ENCODE measurements at places on chromosomes 2 and 18.

DNA sequence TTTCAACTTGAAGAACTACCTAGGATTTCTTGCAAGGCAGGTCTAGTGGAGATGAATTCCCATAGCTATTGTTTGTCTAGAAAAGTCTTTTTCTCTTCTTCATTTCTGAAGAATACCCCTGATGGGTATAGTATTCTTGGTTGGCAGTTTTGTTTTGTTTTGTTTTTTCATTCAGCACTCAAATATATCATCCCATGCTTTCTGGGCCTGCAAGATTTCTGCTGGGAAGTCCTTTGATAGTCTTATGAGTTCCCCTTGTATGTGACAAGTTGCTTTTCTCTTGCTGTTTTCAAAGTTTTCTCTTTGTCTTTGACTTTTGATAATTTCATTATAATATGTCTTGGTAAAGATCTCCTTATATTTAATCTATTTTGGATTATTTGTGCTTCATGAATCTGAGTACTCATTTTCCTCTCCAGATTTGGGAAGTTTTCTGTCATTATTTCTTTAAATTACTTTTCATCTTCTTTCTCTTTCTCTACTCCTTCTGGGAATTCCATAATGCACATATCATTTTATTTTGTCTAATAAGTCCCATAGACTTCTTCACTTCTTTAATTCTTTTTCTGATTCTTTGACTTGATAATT lies 101.5 kb downstream of the DSC3 start:
- DNase-seq: no peak

DNA sequence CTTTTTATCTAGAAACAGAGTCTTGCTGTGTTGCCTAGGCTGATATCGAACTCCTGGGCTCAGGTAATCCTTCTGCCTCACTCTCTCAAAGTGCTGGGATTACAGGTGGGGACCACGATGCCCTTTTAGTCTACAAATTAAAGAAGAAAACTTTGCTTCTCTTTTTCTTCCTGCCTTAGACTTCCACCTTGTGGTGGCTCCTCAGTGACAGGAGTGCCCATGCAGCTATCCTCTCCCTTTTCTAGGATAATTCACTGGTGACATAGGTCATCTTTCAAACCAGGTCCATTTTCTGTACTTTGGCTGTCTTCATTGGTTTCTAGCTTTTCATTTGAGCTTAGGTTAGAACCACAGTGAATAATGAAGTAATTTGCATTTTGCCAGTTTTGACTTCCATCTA lies 13.6 kb downstream of the DCAF17 start:
- no peak for DNase-seq

DNA sequence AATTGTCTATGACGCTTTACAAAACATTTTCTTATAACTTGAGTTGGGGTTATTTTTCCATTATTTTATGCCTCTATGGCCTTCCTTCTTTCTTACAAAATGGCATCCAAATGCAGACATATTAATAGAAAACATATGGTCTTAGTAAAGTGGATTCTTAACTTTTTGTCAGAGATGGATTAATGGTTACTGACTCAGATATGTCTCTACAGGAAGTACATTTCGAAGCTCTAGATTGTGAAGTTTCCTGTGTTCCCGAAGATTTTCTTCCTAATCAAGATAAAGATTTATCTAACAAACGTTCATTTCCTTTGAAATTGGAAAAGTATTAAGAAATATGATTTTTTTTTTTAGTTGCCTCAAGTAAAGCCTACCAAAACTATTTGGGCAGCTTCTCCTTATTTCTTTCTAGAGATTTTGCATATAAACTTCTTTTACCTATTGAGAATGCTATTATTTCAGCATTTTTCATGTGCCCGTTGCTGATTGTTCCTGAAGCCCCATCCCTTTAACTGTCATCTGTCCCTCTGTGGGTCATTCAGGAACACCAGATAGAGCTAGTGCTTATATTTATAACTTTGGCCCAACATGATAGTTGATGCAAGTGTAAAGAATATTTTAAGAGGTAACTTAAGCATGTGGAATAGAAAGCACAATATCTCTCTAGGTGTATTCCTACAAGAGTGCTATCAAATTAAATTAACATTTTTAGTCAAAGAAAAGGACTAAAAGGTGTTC lies 498.0 kb downstream of the CCDC85A start:
- no peak for DNase-seq

DNA sequence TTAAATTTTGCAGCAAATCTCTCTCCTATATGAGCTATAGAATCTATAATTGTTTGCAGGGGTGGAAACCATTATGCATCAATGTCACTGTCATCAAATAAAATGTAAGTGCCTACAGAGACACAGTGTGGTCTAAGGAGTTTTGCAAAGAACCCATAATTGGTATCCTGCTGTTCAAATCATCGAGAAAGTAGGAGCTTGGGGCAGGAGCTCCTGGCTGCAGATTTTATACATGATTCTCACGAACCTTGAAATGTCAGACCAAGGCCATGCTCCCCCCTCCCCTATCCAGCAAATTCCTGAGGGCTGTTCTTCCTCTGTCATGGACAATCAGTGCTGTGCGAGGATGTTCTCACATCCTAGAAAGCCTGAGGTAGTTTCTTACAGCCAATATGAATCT lies 119.5 kb upstream of the CYRIA start:
- no peak for DNase-seq

- no peak for DNase-seq
Observed at GRCh38 chr18:58682429-58683069, 11.3 kb downstream of the MALT1 start.

DNA sequence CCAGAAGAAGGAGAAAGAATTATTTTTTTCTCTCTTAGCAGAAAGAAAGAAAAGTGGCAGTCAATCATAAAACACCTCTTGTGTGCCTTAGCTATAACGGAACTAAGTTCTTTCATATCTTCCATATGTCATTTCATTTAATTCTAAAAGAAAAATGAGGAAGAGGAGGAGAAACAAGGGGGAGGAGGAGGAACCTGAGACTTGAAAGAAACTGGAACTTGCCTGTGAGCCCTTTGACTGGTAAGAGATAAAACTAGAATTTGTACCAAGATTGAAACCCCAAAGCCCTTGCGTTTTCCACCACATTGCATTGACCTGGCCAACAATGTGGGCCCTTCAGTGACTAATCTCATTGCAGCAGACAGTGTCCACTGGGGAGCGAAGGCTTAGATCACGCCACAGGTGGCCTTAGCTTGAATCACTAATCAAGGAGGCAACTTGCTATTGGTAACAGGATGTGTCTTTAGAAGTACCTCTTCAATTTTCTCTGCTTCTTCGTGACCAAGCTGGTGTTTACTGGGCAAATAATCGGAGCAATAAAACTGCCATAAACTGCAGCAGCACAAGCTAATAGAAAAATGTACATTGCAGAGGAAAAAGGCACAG lies 307.9 kb downstream of the CLIP4 start:
- no peak for DNase-seq

DNA sequence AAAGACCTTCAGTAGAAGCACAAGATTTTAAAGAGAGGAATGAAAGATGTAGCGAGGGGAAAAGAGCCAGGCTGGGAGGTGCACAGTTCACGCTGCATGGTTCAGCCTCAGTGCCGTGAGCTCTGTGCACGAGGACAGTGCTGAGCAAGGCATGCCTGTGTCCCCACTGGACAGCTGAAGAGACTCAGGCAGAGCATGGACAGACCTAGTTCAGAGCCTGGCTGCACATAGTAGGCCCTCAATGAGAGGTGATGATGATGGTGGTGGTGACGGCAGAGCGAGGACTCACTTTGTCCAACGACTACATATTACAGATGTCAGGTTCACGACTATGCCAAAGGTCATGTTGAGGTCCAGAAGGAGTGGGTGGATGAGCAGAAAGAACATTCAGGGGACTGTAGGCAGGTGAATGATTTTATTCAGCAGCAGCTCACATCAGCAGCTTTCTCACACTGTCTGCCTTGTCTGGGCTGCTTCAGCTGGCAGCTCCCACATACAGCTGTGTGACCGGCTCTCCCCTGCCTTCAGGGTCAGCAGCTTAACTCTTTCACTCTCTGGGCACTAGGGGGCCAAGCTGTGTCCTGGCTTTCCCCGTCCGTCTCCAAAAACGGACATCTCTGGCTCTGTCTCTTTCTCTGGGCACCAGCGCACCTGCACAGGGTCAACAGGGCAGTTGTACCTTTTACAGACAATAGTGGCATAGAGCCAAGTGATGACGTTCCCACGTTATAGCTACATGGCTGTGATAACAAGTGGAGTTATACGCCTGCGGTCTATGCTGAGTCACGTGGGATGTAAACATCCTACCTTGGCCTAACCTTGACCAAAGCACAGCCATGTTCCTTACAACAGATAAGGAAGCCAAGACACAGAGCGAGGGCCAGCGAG lies 128.8 kb upstream of the MSH6 start:
- no peak for DNase-seq

GRCh38 chr2:163602196-163602595 lies 133.6 kb downstream of the FIGN start:
- DNase-seq: no peak

GRCh38 chr2:191128172-191128910 lies 22.5 kb downstream of the STAT4 start:
- DNase-seq: no peak

- no peak for DNase-seq
Observed at GRCh38 chr2:141316606-141317005, 814.2 kb downstream of the LRP1B start.

DNA sequence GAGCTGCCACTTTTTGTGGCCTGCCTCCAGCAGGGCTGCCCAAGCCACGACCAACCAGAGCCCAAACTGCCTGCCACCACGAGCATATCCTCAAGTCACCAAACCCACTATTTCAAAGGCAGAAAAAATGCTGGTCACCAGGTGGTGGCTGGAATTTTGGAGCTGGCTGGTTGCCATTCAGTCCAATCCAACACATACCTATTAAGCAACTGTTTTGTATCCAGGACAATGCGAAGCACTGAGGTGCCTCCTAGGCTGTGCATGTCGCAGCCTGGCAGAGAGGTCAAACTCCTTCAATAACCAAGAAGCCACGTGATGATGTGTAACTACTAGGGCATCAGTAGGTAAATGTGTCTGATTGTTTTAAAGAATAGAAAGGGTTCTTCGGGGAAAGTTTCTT lies 108.3 kb upstream of the PPP1CB start:
- DNase-seq: no peak

- DNase-seq: no peak
Observed at GRCh38 chr2:210860276-210860675, 303.9 kb downstream of the CPS1 start.

GRCh38 chr2:48607307-48608014 lies 10.2 kb upstream of the GTF2A1L start:
- no peak for DNase-seq

GRCh38 chr2:72623481-72623880 lies 202.4 kb downstream of the EXOC6B start:
- no peak for DNase-seq

- DNase-seq: no peak
Observed at GRCh38 chr2:229270551-229271410, at the start of gene PID1. Gene PID1 (minus strand): TSS chr2:229271287. CDS start chr2:229271043, 244 bp downstream.

GRCh38 chr18:35729991-35730668 lies 148.6 kb downstream of the GALNT1 start:
- DNase-seq: no peak

- no peak for DNase-seq
Observed at GRCh38 chr2:191999101-191999841, 152.4 kb upstream of the CAVIN2 start.

- DNase-seq: no peak
Observed at GRCh38 chr2:168699844-168700417, 102.5 kb upstream of the NOSTRIN start.

GRCh38 chr2:75577280-75577679 lies 16.5 kb upstream of the EVA1A start:
- no peak for DNase-seq

GRCh38 chr2:28327956-28328922 lies 64.4 kb upstream of the FOSL2 start:
- no peak for DNase-seq

GRCh38 chr2:171281110-171281509 lies 120.4 kb upstream of the TLK1 start:
- DNase-seq: no peak

GRCh38 chr2:165811592-165812370 lies 17.7 kb upstream of the GALNT3 start:
- no peak for DNase-seq

DNA sequence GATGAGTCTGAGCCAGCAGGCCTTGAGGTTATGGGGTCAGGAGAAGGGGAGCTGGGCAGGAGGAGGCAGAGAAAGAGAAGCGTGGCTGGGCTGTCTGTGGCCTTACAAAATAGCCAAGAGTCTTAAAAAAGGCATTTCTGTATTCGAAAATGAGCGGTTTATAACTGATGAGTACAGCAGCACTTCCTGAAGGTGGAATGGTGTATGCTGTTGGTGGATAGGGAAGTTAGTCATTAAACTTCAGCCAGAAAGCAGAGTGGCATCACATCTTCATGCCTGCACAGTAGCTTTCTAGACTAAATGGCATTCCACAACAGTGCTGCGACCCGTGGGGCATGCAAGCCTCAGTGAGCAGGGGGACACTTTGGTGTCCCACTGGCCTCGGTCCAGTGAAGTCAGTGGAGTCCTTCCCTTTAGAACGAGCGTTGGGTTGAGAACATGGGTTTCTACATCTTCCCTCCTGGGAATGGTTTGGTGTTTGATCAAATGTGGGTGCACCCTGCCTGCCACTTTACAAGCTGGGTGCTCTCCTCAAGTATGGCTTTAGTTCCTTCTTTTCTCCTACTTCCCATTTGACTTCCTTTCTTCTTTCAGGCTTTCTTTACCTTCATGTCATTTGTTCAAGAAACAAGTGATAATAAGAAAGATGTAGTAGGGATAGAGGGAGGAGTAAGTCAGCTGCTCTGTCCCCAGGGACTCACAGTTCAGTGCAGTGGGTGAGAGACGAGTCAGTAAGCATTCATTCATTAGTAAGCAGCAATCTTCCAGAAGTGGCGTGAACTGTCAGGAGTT lies 96.3 kb downstream of the ARMC9 start:
- DNase-seq: no peak

DNA sequence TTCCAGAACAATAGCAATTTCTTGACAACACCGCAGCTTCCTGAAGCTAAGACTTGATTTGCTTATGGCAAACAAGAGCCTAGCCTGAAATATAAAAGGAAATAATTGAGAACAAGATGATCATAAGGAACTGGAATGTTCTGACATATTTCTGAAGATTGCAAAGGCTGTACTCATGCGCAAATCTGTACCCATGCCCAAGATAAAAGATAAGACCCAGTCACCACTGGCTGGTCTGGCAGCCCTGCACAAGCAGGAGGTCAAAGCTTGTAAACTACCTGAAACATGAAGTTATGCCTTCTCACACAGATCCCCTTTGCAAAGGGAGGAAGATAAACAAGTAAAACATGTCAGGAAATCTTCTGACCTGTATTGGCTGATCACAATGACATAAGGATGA lies 160.8 kb upstream of the GYPC start:
- no peak for DNase-seq

GRCh38 chr18:30481871-30482270 lies 560.7 kb downstream of the DSC3 start:
- no peak for DNase-seq
